ENCODE measurements at places on chromosomes 7 and 10.

DNA sequence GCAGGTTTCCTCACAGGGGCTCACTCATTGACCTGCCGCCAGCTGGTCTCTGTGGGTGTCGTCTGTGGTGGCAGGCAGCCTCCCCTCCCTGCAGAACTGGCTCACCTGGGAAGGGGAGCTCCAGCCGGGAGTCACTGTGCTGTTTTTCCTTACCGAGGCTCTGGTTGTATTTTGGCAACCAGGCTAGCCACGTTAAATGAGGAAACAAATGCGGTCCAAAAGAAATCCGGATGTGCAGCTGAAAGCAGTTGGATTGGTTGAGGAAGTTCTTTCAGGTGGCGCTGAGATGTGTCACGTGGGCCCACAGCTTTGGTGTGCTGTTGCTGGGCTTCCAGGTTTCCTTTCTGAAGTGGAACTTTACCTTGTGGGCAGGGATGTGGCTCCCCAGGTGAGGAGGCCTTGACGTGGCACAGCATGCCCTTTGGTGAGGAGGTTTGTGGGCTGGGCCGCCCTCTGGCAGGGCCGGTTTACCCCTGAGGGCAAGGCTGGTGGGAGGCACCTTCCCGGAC lies 14.2 kb downstream of the MTURN start:
- no peak for DNase-seq

GRCh38 chr7:87213811-87214210 lies 5.7 kb downstream of the TMEM243 start:
- no peak for DNase-seq

- peak; percentile 77 for DNase-seq
Measured at GRCh38 chr7:79452032-79452494, 1.4 kb downstream of the MAGI2 start.

GRCh38 chr7:44960011-44960580 lies 18.7 kb downstream of the MYO1G start:
- DNase-seq = no peak

DNA sequence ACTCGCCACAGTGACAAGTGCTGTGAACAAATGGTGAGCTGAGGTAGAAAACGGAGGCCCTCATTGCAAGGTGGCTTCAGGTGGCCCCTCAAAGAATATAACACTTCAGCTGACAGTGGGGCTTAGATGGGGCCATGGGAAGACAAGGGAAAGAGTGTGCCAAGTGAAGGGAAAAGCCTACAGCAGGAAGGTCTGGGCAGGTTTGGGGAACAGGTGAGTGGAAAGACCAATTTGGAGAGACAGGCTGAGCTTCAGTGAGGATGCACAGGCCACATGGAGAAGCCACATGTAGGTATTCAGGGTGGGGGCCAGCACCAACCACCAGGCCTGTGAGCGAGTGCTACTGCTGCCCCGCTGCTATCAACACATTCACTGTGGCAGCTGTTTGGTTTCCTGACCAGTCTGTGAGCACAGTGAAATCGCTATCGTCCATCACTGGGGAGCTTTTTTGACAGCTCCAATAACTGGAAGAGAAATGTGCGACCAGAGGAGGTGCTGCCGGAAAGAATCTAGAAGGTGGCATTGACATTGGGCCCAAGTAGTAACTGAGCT lies 3.4 kb downstream of the POLD2 start:
- no peak for DNase-seq

GRCh38 chr7:81801532-81801931 lies 31.7 kb upstream of the HGF start:
- DNase-seq = no peak

DNA sequence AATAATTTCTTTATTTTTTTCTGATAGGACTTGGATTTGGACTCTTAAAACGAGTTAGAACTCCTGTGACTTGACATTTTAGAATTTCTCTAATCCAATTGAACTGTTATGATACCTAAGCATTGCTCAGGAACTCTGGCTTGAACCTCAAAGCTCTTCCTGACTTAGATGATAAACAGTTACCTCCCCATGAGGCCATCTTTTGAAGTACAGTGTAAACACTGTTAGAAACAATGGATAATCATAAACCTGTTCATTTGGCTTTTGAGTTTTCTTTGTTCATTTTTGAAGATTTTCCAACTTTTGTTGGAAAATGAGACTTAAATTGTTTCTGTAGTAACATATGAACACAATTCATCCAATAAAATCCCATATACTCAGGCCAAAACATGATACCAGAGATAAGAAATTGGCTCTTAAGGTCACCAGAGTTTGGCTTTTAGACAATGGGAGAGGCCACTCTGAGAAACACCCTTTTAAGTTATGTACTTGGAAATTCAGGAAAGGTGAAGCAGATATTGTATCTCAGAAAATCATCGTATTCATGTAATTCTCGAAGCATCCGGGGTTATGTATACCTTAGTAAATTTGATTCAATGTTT lies 59.6 kb downstream of the RUNDC3B start:
- no peak for DNase-seq
